BJ (cell line): ENCODE measurements at places on chromosomes 7 and 10.

DNA sequence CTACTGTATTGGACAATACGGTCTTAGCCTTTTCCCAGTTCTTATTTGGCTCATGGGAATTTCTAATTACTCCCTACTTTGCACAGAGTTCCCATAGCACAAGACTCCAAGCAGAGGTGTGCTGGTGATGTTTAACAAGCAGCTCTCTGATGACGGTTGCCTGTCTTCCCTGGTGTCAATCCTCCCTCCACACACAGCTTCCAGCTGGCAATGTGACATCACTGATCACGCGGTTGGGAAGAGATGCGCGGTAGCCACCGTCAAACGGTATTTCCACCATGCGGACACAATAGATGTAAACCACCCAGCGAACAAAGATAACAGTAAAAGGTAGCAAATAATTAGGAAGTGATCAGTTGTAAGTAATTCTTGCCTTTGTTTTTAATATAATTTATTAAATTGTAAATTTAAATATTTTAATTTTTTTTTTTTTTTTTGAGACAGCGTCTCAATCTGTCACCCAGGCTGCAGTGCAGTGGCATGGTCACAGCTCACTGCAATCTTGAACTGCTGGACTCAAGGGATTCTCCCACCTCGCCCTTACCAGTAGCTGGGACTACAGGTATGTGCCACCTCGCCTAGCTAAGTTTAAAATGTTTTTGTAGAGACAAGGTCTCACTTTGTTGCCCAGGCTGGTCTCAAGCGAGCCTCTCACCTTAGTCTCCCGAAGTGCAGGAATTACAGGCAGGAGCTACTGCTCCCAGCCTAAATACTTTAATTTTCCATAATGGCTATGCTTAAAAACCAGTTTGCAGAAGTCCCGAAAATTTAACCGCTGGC lies 36.3 kb upstream of the IL15RA start:
- DNase-seq = no peak

- DNase-seq = no peak
Measured at GRCh38 chr7:6198689-6199595, 73.5 kb downstream of the CYTH3 start.

DNA sequence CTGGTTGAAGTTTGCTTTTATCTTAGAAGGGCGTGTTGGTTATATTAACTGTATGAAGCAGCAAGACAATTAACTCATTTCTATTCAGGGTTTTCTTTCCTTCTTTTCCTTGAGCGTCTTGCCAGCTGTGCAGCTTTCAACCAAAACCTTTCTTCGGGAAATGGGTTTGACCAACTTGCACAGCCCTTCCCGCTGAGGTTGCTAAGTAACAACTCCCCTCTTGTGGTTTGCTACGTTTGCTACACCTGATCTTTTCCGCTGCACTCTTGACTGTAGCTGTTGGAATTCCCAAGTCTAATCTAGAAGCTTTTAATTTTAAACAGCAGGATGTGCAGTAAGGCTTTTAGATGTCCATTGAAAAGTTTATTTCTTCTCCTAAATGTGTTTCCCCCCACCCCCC lies 116.9 kb downstream of the CDCA7L start:
- no peak for DNase-seq

DNA sequence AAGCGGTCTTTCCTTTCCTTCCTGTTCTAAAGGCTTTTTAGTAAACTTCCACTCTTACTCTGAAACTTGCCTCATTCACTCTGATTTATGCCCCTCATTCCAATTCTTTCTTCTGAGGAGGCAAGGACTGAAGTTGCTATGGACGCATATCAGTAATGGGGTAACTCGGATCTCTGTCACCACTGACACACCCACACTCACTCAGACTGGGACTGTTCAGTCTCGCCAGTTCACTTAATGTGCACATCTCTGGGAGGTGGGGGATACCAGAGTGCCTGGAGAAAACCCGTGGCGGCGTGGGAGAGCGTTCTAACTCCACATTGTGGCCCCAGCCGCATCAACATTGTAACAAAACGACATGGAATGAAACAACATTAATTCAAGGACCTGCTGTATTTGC lies 1139.3 kb upstream of the CELF2 start:
- DNase-seq = no peak

GRCh38 chr7:26470691-26471090 lies 179.0 kb downstream of the SNX10 start:
- no peak for DNase-seq

DNA sequence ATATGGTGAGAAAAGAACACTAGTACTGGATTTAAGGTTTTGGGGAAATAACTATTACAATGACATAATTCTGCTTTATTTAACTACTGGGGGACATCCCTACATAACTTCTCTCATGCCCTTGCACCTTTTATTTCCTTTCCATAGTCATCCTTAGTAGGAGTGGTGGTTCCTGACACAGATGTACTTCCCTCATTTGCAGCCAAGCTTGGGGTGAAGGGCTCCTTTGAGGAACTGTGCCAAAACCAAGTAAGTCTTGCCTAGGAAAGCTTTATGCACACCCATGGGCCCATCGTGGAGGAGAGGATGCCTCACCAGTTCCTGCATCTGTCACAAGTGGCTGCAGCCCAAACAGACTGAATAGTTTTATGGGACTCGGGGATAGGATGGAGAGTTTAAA lies 20.6 kb downstream of the ZDHHC6 start:
- no peak for DNase-seq

DNA sequence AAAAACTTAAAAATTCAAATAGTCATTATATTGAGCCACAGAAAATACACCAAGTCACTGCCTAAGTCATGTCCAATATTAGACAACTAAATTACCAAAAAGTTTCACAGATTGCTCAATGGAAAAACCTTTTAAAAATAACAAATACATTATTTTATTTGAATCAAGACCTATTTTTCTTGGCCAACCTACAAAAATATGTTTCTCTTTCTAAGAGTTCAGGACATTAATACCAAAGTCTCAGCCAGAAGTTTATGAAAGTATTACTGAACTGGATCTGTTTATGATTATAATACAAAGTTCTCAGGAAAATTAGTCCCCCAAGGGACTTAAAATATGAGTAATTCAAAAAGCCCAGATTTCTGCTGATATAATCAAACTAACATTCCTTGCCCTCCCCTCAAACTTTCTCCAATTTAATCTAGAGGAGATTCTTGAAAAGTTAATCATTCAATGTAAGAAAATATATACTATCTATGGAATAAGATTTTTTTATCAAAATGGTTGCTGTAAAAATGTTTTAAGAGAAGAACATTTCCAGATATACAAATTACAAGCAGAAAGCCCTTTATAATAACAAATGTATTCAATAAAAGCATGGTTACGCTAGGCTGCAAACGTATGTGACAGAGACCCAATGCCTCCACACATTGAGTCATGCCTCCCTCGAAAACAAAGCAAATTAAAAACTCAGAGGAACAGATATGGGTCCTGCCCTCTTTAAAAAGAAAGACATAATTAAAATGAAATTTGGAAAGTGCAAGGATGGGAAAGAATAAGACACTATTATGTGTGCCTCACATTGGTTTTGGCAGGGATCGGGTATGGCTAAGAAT lies 381.6 kb downstream of the PARD3 start:
- peak; percentile 51 for DNase-seq

- DNase-seq = no peak
Measured at GRCh38 chr7:143953421-143953820, 1.2 kb upstream of the OR2F1 start.

GRCh38 chr10:114623661-114624294 lies 34.3 kb downstream of the ABLIM1 start:
- DNase-seq = peak; percentile 69

GRCh38 chr10:73837072-73837471 lies 25.7 kb upstream of the NDST2 start:
- no peak for DNase-seq

GRCh38 chr10:86393862-86394455 lies 27.4 kb upstream of the GRID1 start:
- no peak for DNase-seq

DNA sequence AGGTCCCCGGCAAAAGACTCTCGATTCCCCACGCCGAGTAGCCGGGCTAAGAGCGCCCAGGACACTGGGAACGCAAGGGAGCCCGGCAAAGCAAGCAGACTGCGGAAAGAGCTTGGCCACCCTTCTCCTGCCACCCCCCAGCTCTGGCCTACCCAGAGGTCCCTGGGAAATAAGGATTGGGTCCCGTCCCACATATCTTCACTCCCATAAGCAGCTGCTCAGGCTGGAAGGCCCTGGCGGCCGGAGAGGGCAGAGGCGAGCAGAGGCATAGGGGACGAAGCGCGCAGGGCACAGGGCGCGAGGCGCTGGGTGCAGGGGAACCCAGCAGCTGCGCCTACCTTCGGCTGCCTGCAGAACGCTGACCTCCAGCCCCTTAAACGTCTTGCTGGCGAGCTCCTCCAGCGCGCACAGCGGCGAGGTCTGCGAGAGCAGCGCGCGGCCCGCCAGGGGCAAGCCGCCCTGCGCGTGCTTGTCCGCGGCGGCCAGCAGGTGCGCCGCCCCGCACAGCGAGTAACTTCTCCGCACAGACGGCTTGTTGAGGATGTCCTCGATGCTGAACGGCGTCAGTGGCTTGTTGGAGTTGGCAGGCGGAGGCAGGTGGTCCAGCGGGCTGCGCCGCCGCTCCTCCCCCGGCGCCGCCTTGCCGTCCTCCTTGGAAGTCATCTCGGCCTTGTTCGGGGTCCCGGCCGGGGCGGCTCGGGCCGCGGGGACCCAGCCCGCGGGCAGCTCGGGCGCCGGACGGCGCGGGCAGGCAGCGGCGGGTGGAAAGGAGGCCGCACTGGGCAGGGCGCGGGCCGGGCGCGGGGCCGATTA lies 904 bp downstream of the LBX1 start:
- DNase-seq = no peak

GRCh38 chr10:90381468-90381867 lies 476.4 kb downstream of the HTR7 start:
- no peak for DNase-seq

GRCh38 chr7:88202278-88202677 lies 17.6 kb downstream of the SRI start:
- no peak for DNase-seq

DNA sequence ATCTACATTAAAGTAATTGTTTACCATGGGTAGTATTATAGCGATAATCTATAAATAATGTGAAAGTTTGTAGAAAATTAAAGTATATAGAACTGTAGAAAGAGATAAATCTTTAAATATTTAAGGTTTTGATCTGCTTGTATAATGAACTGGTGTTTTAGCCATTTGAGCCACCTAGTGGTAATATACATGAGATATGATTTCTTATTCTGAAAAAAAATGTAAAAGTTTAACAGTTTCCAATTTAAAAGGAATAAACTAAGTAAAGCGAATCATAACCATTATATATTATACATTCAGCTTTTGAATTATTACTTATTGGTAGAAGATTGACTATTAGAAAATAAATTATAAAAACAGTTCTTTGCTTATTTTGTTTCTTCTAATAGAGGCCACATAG lies 91.2 kb downstream of the OTUD1 start:
- no peak for DNase-seq

- no peak for DNase-seq
Measured at GRCh38 chr10:18501198-18501597, 150.2 kb downstream of the NSUN6 start.

GRCh38 chr10:90917238-90917967 lies 3.5 kb downstream of the ANKRD1 start:
- DNase-seq = no peak

GRCh38 chr10:58081353-58081752 lies 186.3 kb downstream of the IPMK start:
- no peak for DNase-seq

DNA sequence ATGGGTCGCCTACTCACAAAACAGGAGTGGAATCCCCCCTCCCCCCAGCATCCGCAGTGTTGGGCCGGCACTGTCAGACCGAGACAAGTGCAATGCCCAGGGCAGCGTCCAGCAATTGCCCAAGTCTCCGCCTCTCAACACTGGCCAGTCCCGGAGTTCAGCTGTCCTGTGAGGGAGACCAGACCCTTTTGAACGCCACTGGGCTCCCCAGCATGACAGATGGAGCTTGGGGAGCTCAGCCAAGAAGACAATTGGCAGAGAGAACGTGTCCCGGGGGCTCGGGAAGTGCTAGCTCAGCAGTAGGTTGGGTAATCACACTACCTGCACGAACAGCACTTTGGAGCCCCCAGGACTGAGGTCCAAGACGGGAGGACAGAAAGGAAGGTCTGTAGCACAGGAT lies 4.7 kb downstream of the COPS6 start:
- no peak for DNase-seq

DNA sequence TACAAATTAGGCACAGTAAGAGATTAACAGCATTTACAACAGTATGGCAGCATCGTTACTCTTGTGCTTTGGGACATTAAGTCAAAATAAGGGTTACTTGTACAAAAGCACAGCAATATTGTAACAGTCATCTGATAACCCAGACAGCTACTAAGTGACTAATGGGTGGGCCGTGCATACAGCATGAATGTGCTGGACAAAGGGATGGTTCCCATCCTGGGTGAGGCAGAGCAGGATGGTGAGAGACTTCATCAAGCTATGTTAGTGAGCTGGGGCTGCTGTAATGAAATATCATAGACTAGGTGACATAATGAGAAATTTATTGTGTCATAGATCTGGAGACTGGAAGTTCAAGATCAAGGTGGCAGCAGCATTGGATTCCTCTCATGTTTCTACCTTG lies 25.4 kb downstream of the EDRF1 start:
- DNase-seq = no peak

GRCh38 chr7:107945332-107945731 lies 54.3 kb downstream of the DLD start:
- no peak for DNase-seq
